ENCODE measurements at places on chromosomes 6 and 20.
A peak's percentile ranks its signal among the peaks of the same experiment; 100 is the strongest.

- no peak for DNase-seq
Observed at GRCh38 chr20:43331906-43332305, 125.8 kb upstream of the SRSF6 start.

DNA sequence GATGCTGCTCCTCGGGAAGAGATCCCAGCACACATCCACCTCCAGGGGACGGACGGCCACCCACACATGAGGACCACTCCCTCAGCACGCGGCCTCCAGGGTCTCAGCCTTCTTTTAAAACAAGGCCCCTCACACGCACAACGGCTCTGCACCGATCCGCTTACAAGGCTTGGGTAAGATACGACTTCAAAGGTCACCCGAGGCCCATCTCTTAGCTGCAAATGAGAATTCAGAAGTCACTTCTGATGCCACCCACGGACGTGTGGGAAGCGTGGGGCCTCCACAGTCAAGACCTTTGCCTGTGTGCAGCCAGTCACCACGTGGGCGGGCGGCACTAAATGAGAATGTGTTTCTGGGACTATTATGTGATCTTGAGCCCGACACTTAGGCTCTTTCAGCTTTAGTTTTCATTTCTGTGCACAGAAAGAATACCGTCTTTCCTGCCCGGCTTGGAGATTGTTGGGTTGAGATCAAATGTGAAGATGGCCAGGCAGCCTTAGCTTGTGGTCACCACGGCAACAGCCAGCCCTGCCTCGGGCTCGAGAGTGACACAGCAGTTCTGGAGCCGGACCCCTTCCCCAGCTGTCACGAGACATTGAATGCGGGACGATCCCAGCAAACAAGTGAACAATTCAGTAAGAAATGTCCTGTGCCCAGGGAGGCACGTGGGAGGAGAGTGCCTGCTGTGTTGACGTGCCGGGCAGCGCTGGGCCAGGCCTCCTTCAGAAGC is 91.6 kb downstream of the RAMACL start:
- DNase-seq = no peak

- DNase-seq = no peak
Observed at GRCh38 chr20:10842116-10842515, 168.3 kb upstream of the JAG1 start.

GRCh38 chr6:168290095-168290494 is 29.5 kb downstream of the DACT2 start:
- no peak for DNase-seq

DNA sequence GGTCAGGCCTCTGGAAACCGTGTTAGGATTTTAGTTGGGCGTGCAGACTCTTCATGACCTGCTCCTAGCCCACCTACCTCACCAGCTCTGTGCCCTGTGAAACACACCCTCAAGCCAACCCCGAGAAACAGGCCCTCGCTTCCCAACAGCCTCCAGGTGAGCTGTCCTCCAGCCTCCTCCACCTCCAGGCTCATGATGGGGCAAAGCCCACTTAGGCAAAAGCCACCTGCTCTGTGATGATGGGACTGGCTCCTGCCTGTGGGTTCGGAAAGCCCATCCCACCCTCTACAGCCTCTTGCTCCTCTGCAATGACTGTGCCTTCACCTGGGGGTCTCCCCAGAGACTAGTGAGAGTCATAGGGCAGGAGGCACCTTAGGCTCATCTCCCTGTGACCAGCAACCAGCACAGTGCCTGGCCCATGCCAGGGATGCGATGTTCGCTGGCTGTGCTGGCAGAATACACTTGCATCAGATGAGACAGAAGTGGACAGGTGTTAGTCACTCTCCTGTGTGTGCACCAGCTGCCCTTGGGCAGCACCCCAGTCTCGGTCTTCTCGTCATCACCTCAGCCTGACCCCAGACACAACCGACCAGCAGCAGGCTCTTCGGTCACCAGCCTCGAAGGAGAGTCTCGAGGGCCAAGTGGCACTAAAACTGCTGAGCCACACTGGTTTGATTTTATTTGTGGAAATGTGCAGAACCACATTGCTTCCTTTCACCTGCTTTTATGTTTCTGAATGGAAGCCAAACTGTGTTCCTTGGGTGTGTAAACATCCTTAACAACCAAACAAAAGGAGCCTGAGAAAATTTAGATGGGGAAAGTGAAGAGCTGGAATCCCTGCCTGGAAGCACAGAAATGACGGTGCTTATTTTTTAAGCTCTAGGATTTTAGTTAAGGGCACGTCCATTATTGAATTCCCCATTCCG is 10.7 kb downstream of the PXDC1 start:
- peak; percentile 77 for DNase-seq

- DNase-seq = no peak
Observed at GRCh38 chr6:125927761-125928160, 28.8 kb upstream of the HINT3 start.

- no peak for DNase-seq
Observed at GRCh38 chr6:13026557-13026956, 301.8 kb downstream of the TBC1D7 start.

GRCh38 chr20:59776626-59777330 is 156.7 kb downstream of the SYCP2 start:
- no peak for DNase-seq

GRCh38 chr20:57262784-57263609 is 3.4 kb downstream of the BMP7 start:
- DNase-seq = no peak

- no peak for DNase-seq
Observed at GRCh38 chr6:142566628-142567396, 265.0 kb downstream of the ADGRG6 start.

DNA sequence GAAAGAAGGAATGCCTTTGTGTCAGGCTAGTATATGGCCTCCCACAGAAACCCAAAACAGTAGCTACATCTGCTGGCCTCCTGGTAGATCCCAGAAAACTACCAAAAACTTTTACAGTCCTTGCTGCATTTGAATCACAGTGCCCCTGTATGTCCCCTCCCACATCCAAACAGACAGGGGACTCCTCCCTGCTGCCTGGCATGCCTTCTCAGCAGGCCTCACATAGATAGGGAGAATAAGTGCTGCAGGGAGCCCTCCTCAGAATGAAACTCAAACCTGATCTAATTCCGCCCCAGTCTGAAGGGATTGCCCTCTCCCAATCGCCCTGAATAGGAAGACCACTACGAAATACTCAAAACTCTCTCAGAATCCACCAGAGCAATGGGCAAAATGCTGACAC is 14.1 kb upstream of the DEFB116 start:
- DNase-seq = no peak

- no peak for DNase-seq
Observed at GRCh38 chr20:19886661-19887288, 128.7 kb downstream of the RIN2 start.

Measured in NCI-H2029 (cell line).